Suprapubic skin (tissue), 4 donors: ENCODE measurements at places on chromosomes 2 and 18.

- no peak overlapping the region for H3K27ac ChIP-seq
- H3K4me3 ChIP-seq, result no peak overlapping the region
- no peak for DNase-seq
- H3K36me3 ChIP-seq, result no peaks in the 10 kb centered on the region
- H3K27me3 ChIP-seq, result peaks cover 4% of the 10 kb centered on the region
Observed at GRCh38 chr2:218059289-218059688, 9.8 kb upstream of the RUFY4 start.

DNA sequence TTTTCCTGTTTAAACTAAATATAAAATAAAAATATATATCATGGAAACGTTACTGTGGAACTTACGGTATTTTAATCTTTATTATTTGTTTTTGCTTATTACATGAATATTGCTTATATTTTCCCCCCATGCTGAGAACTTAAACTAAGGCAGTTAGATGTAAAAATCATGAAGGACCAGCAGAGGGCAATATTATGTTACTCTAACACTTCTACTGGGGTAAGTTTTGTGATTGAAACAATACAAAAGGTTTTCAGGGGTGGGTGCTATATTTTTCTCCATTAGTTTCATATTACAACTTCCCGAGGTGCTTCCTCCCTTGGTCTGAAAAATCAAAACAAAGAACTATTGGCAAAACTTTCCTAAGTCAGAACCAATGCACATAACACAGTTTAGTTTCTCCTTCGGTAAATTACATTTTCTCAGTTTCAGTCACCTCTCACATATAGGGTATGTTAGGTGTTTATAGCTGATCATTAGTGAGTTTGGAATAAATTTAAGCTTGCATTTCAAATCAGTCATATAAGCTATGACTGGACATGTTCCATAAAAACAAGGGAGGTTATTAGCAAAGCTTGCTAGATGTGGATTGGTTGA is 54.8 kb downstream of the ZNF407 start:
- H3K36me3 ChIP-seq, result peaks cover 5% of the 10 kb centered on the region
- no peaks in the 10 kb centered on the region for H3K4me1 ChIP-seq
- DNase-seq, result no peak
- H3K4me3 ChIP-seq, result no peak overlapping the region

DNA sequence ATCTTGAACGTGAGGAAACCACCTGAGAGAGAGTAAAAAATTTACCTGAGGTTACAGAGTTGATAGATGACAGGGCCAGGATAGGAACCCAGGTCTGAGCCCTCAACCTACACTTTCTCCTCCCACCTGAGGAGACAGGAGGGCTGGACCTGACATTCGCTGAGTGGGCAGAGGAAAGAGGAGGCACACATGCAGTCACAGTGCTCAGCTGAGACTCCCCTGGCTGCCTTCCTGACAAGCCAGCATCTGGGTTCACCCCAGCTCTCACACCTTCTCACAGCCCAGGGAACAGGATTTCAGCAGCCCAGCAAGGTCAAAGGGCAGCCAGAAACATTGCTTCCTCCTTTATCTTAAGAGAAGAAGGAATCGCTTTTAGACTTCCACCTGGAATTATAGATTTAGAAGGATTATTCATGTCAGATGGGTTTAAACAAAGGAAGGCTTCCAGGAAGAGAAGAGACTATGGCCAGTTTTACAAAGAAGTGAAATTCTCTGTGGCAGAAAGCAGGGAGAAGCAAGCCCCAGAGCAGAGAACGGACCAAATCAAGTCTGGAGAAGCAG is 18.1 kb upstream of the PKDCC start:
- no peak overlapping the region for H3K27ac ChIP-seq
- no peaks in the 10 kb centered on the region for H3K27me3 ChIP-seq
- H3K36me3 ChIP-seq, result no peaks in the 10 kb centered on the region

GRCh38 chr2:25664183-25664964 is 9.0 kb downstream of the DTNB start:
- no peak overlapping the region for H3K27ac ChIP-seq
- no peaks in the 10 kb centered on the region for H3K27me3 ChIP-seq
- H3K36me3 ChIP-seq, result no peaks in the 10 kb centered on the region
- no peak overlapping the region for H3K4me3 ChIP-seq

GRCh38 chr2:121868652-121869051 is 113.2 kb downstream of the TSN start:
- no peak overlapping the region for H3K27ac ChIP-seq
- no peaks in the 10 kb centered on the region for H3K27me3 ChIP-seq
- H3K36me3 ChIP-seq, result no peaks in the 10 kb centered on the region
- no peaks in the 10 kb centered on the region for H3K4me1 ChIP-seq
- no peak overlapping the region for H3K4me3 ChIP-seq
- DNase-seq, result no peak

DNA sequence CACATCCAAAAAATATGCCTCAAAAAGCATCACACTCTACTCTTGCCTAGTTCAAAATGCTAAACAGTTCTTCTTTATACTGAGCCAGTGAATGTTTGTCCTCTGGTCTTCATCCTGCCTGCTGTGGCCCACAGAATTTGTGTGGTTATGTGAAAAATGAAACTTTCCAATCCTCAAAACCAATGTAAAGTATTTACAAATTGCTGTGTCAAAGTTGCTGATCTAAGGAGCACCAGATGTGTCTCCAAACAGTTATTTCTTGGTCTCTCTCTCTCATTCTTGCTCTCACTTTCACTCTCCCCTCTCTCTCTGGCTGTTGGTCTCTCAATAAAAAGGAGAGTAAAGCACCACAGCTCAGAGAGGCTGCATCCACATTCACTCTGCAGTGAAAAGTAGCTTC is 23.0 kb downstream of the EPHA4 start:
- H3K4me3 ChIP-seq, result no peak overlapping the region
- DNase-seq, result no peak
- H3K27ac ChIP-seq, result no peak overlapping the region
- H3K36me3 ChIP-seq, result no peaks in the 10 kb centered on the region
- no peaks in the 10 kb centered on the region for H3K27me3 ChIP-seq

GRCh38 chr2:237538901-237539300 is 27.5 kb upstream of the PRLH start:
- no peak overlapping the region for H3K4me3 ChIP-seq
- DNase-seq, result no peak
- H3K27ac ChIP-seq, result no peak overlapping the region
- H3K36me3 ChIP-seq, result no peaks in the 10 kb centered on the region
- H3K4me1 ChIP-seq, result peaks cover 11% of the 10 kb centered on the region

DNA sequence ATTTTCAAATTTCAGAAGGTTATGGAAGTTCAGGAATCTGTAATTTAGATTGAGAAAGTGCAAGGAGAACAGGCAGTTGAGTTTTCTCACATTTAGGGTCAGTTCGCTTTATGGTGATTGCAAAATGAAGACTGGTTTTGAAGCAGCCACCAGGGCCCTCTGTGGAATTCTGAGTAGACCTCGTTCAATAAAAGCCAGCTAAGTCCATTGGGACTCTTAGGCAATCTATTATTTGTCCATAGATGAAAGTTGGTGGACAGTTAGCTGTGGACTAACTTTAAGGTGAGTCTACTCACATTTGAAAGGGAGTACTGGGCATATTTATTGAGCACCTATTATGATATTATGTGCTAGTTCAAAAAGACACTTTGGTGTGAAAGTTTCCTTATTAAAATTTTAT is 266.3 kb upstream of the LINC00305 start:
- no peak overlapping the region for H3K4me3 ChIP-seq
- no peaks in the 10 kb centered on the region for H3K27me3 ChIP-seq
- H3K27ac ChIP-seq, result no peak overlapping the region
- H3K4me1 ChIP-seq, result no peaks in the 10 kb centered on the region
- H3K36me3 ChIP-seq, result no peaks in the 10 kb centered on the region
- DNase-seq, result no peak

DNA sequence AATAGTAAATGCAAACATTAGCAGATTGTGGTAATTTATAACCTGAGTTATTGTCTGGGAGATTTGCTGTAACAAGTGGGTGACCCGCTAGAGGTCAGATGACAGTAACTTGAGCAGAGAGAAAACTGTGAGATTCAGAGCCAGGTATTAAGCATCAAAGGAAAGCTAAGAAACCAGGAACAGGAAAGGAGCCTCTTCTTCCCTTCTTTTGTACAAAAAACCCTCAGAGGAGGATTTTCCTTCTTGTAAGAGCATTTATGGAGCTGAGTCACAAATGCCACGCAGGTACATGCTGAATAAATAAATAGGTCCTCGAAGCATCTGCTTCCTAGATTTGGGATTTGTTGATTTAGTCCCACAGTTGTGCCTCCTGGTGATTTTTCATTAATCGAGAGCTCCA is 146.5 kb downstream of the SH3BP4 start:
- no peaks in the 10 kb centered on the region for H3K36me3 ChIP-seq
- peaks cover 4% of the 10 kb centered on the region for H3K27me3 ChIP-seq
- no peak overlapping the region for H3K27ac ChIP-seq
- H3K4me3 ChIP-seq, result no peak overlapping the region
- DNase-seq, result no peak

- H3K27me3 ChIP-seq, result no peaks in the 10 kb centered on the region
- H3K4me3 ChIP-seq, result no peak overlapping the region
- peaks cover 13% of the 10 kb centered on the region for H3K4me1 ChIP-seq
- no peak for DNase-seq
- H3K36me3 ChIP-seq, result peaks cover 4% of the 10 kb centered on the region
- no peak overlapping the region for H3K27ac ChIP-seq
Observed at GRCh38 chr18:48621815-48622555, 83.2 kb downstream of the CTIF start.

DNA sequence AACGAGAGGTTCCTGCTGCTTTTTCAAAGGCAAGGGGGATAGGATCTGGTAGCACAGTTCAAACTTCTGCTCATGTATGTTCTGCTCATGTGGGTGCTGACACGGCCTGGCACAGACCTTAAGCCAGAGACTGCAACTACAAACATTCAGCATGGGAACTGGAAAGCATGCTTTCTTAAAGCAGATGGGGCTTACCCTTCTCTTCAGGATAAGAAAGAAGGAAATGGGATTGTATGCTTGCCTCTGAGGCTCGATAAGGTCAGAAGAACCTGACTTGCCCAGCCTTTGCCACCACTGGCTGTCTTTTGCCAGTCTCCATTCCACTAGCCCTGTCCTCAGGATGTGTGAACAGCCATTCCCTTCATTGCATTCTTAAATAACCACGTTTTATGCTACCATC is 10.7 kb downstream of the DOCK10 start:
- no peak overlapping the region for H3K27ac ChIP-seq
- H3K27me3 ChIP-seq, result no peaks in the 10 kb centered on the region
- no peaks in the 10 kb centered on the region for H3K4me1 ChIP-seq
- H3K36me3 ChIP-seq, result no peaks in the 10 kb centered on the region
- no peak overlapping the region for H3K4me3 ChIP-seq

GRCh38 chr2:213733893-213734292 is 449.6 kb downstream of the SPAG16 start:
- H3K4me3 ChIP-seq, result no peak overlapping the region
- DNase-seq, result no peak
- no peaks in the 10 kb centered on the region for H3K36me3 ChIP-seq
- H3K27me3 ChIP-seq, result no peaks in the 10 kb centered on the region

- H3K36me3 ChIP-seq, result no peaks in the 10 kb centered on the region
- DNase-seq, result no peak
- H3K27ac ChIP-seq, result no peak overlapping the region
- no peaks in the 10 kb centered on the region for H3K27me3 ChIP-seq
Observed at GRCh38 chr2:54194761-54195750, 61.0 kb downstream of the TSPYL6 start.

DNA sequence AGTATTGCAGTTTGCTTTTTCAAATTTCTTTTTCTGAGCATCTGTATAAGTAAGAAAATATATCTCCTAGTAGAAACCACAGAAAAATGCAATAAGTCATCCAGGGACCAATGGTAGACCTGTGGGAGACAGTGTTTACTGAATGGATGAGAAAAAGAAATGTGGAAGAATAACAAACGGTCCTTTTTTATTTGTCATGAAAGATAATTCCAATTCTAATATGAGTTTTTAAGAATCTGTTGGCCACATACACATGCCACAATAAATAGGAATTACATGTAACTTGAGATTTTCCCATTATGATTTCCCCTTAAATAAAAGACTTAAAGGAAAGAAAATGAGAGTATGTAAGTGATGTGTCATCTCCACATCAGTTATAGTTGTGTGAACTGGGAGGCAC is 107.7 kb upstream of the RAB27B start:
- no peaks in the 10 kb centered on the region for H3K36me3 ChIP-seq
- no peak for DNase-seq
- no peak overlapping the region for H3K27ac ChIP-seq
- H3K4me3 ChIP-seq, result no peak overlapping the region
- no peaks in the 10 kb centered on the region for H3K4me1 ChIP-seq

- H3K36me3 ChIP-seq, result no peaks in the 10 kb centered on the region
- peaks cover 30% of the 10 kb centered on the region for H3K4me1 ChIP-seq
- H3K4me3 ChIP-seq, result no peak overlapping the region
- no peaks in the 10 kb centered on the region for H3K27me3 ChIP-seq
- peak; percentile 90 for DNase-seq
Observed at GRCh38 chr2:24365051-24365450, 4.7 kb upstream of the ITSN2 start.
